ENCODE measurements at places on chromosomes 5 and 9. TPM values are rescaled to one million over a fixed set of nuclear protein-coding genes. Genes with fewer than 3 reads are reported as not detected.
A peak's percentile ranks its signal among the peaks of the same experiment; 100 is the strongest.

Gene PCDHB4
- 1.1 TPM for total RNA-seq

Gene PKD2L2
- not detected for total RNA-seq

Gene TAF11L10
- total RNA-seq: not detected

Gene ITK
- 0.48 TPM for total RNA-seq

Gene TIMD4
- total RNA-seq: not detected

Gene LCP2
- 0.09 TPM for total RNA-seq

- no peaks in the 10 kb centered on the region for H3K4me1 ChIP-seq
- DNase-seq: peak; percentile 30
- H3K27ac ChIP-seq: no peak overlapping the region
Observed at GRCh38 chr5:1772634-1773033, 27.0 kb downstream of the MRPL36 start.

- H3K4me3 ChIP-seq: no peak overlapping the region
- H3K36me3 ChIP-seq: peaks cover 3% of the 10 kb centered on the region
- H3K27me3 ChIP-seq: no peaks in the 10 kb centered on the region
- peaks cover 24% of the 10 kb centered on the region for H3K4me1 ChIP-seq
Observed at GRCh38 chr5:147436596-147436995, 73.3 kb downstream of the DPYSL3 start.

DNA sequence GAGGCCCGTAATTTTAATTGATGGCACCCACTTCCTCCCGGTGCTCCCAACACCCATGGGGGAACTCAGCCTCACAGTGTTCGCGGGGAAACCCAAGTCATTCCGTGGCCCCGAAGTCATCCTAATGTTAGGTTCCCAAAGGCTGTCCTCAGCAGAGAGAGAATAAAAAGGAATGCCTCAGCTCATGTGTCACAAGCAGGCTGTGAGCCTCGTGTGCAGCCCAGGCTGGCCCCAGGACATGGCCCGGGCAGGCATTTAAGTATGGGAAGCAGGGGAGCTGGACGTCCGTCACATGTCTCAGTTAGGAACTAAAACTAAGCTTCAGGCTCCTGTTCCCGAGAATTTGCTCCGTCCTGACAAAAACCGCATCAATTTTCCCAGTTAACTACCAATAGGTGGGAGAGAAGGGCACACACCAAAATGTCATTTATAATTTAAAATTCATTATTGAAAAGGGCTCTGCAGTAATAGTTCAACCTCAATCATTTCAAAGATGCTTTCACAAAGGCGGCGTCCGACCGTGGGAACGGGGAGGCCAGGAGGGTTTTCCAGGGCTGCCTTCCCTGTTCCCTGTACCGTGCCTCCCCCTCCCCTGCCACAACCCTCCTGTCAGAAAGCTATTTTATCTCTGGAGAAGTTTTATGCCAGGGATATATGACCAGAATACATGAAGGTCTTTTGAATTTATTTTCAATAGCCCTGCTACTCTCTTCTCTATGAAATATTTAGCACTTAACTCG lies 137.3 kb downstream of the FSTL4 start:
- no peak for DNase-seq
- H3K4me1 ChIP-seq: no peaks in the 10 kb centered on the region
- no peaks in the 10 kb centered on the region for H3K27me3 ChIP-seq
- H3K4me3 ChIP-seq: no peak overlapping the region
- no peaks in the 10 kb centered on the region for H3K36me3 ChIP-seq

DNA sequence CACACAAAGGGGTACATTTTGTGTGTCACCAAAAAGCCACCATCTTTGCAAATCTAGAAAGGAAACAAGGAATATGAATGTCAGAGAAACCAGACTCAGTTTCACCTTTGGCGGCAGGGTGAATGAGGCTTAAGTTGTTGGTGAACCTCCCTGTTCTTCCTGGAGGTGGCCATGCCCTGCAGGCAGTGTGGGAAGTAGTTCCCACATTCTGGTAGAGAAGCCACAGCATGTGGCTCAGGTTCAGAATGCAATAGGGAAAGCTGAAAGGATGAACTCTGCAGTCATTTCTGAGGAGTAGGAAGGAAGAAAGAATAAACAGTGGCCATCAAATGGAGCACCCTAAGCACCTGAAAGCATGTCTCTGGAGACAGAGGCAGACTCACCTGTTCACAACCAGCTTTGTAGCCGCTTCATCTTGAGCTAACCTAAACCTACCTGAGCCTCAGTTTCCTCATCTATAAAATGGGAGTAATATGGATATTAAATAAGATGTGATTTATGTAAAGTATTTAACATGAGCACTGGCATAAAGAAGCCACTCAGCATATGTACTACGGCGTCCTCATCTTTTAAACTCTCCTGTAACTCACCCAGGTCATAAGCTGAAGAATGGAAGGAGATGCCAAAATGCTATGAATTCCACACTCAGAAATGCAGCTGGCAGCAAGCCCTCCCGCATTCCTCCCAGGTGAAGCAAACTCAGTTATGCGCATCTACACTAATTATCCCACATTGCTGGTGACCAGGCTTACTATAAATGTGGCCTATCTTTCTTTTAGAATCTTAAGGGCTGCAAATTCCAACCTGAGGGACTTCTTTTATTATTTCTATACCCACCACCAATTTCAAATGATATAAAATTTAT lies 86.0 kb downstream of the ZNF608 start:
- H3K36me3 ChIP-seq: no peaks in the 10 kb centered on the region
- H3K4me1 ChIP-seq: peaks cover 53% of the 10 kb centered on the region
- peak overlapping the region; percentile 84 for H3K27ac ChIP-seq

DNA sequence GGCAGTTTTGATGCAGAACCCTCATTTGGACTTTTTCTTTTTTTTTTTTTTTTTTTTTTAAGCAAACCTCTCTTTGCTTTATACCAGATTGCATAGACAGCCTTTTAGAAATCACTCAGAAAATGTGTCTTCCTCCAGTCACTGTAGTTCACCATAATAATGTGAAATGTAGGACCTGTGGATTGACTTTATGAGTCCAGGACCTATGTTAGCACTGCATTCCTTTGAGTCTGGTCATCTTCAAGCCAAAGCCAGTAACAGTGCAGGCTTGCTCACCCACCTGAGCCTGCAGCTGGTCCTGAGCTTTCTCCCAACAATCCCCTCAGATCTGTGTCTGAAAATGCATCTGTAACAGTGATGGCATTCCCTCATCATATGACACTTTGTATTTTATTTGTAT lies 110.7 kb upstream of the NFIL3 start:
- no peak overlapping the region for H3K27ac ChIP-seq
- H3K4me1 ChIP-seq: peaks cover 34% of the 10 kb centered on the region
- no peaks in the 10 kb centered on the region for H3K27me3 ChIP-seq
- peak; percentile 69 for DNase-seq
- no peaks in the 10 kb centered on the region for H3K36me3 ChIP-seq
- H3K4me3 ChIP-seq: no peak overlapping the region

DNA sequence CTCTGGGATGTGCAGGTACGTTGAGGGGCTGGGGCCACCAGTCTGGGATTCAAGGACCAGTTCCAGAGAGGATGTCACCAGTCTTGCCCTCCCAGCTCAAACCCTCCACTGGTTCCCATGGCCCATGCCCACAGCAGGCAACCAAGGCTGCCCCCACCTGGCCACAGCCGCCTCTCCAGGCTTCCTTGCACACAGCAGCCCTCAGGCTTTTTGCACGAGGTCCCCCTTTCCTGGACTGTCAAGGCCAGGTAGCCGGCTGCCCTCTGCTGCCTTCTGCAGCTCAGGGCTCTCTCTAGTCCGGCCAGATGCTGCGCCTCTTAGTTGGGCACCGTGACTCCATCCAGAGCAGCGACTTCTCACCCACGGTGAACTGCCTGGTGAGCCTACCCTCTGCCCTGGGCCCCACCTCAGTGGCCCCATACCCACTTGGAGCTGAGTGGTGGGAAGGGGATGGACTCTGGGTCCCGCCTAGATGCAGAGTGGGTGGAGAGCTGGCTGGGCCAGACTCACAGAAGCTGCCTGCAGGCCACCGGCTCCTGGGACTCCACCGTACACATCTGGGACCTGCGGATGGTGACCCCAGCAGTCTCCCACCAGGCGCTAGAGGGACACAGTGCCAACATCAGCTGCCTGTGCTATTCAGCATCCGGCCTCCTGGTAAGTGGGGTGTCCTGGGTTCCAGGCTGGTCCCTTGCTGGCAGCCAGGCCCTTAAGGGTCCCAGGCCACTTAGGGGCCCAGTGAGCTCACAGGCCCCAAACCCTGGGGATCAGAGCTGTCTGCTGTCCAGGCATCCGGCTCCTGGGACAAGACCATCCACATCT lies 2.9 kb downstream of the WDR38 start:
- peaks cover 30% of the 10 kb centered on the region for H3K36me3 ChIP-seq
- H3K27me3 ChIP-seq: no peaks in the 10 kb centered on the region
- no peak overlapping the region for H3K27ac ChIP-seq

DNA sequence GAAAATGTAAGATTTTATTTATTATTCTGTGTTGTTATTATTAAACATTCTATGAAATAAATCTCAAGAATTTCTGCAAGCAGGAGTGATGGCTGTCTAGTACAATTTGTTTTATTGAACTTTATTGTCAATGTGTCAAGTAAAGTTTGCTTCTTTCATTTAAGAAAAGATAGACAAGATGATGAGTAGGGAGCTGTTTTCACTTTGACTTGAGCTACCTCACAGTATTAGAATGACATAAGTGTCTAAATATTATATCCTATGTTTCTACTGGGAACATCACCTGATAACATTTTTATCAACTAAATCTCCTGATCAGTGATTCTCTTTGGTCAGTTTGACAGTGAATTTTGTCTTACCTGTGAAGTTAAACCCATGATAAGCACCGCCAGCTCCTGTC lies 12.7 kb upstream of the EDIL3 start:
- H3K36me3 ChIP-seq: no peaks in the 10 kb centered on the region
- H3K4me1 ChIP-seq: peaks cover 13% of the 10 kb centered on the region
- DNase-seq: no peak
- H3K27ac ChIP-seq: no peak overlapping the region

- no peaks in the 10 kb centered on the region for H3K4me1 ChIP-seq
- no peak overlapping the region for H3K4me3 ChIP-seq
- no peak overlapping the region for H3K27ac ChIP-seq
- DNase-seq: no peak
- H3K27me3 ChIP-seq: no peaks in the 10 kb centered on the region
Observed at GRCh38 chr5:91434348-91434747, 51.2 kb upstream of the ARRDC3 start.

- H3K4me1 ChIP-seq: peaks cover 32% of the 10 kb centered on the region
- peak overlapping the region; percentile 10 for H3K4me3 ChIP-seq
- DNase-seq: peak; percentile 100
- H3K36me3 ChIP-seq: peaks cover 26% of the 10 kb centered on the region
Observed at GRCh38 chr5:65198456-65199120, 283.1 kb downstream of the ADAMTS6 start.

GRCh38 chr9:123373447-123373923 lies 17.5 kb downstream of the CRB2 start:
- DNase-seq: no peak
- peaks cover 30% of the 10 kb centered on the region for H3K27me3 ChIP-seq
- H3K4me1 ChIP-seq: peaks cover 13% of the 10 kb centered on the region
- no peaks in the 10 kb centered on the region for H3K36me3 ChIP-seq
